ENCODE measurements at places on chromosomes 12 and 14.

GRCh38 chr12:42076976-42077375, 67.7 kb downstream of the GXYLT1 start:
- no peak for DNase-seq

GRCh38 chr14:102940729-102941362, 18.4 kb downstream of the AMN start:
- no peak for DNase-seq

GRCh38 chr14:81464253-81465002, 64.3 kb upstream of the STON2 start:
- DNase-seq: peak; percentile 66

DNA sequence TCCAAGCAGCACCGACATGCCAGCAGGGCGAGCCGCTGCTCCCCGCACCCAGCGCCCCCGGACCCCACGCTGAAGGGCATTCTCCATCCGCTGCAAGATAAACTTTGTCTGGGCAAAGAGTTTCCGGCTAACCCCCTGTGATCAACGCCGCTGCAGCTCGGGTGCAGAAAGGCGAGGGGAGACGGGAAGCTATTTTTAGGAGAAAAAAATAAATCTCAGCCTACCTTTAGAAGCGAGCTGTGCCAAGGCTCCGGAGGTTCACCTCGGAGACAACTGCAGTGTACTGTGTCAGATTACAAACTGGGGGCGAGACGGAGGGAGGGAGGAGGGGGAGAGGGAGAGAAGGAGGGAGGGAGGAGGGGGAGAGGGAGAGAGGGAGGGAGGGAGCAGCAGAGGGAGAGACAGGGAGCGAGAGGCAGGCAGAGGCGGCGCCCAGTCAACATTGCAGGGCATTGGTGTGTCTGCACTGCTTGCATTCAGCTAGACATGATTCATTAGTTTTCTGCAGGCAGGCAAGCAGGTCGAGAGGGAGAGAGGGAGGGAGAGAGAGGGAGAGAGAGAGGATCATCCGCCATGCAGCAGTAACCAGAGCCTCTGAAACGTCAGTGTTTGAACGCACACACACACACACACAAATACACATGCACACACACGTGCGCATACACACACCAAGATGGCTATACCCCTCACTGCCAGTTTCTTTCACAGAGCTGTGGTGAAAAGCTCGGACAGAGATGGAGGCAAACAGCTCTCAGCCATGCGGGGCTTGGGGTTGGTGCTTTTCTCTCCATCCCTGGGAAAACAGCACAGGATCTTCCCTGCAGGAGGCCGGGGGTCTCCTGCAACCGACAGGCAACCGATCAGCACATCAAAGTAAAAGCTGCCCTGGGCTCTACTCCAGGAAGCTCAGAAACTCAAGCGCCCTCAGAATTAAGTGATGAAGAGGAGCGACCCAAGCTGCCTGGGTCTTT, at the start of gene RIMBP2:
RIMBP2 (minus strand) TSS at position 302 of the 971 bp plus-strand sequence. CDS start 237,286 bp downstream, outside the sequence.
- DNase-seq: no peak

GRCh38 chr14:100201701-100202100, 37.2 kb upstream of the YY1 start:
- no peak for DNase-seq

DNA sequence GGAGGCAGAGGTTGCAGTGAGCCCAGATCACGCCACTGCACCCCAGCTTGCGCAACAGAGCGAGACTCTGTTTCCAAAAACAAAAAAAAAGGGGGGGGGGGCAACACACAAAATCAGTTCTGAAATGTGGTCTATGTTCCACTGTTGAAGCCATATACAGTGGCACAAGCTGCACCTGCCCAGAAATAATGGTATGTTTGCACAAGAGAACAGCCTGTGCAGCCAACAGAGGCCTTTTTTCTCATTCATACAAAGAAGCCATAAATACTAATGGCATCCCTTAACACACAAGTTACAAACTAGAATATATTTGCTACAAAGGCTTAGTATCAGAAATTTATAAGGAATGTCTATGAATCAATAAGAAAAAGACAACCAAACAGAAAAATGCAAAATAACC, 37.1 kb downstream of the ITPR2 start:
- no peak for DNase-seq

- DNase-seq: no peak
These were observed 33.9 kb upstream of the POC1B start for GRCh38 chr12:89559753-89560152.

DNA sequence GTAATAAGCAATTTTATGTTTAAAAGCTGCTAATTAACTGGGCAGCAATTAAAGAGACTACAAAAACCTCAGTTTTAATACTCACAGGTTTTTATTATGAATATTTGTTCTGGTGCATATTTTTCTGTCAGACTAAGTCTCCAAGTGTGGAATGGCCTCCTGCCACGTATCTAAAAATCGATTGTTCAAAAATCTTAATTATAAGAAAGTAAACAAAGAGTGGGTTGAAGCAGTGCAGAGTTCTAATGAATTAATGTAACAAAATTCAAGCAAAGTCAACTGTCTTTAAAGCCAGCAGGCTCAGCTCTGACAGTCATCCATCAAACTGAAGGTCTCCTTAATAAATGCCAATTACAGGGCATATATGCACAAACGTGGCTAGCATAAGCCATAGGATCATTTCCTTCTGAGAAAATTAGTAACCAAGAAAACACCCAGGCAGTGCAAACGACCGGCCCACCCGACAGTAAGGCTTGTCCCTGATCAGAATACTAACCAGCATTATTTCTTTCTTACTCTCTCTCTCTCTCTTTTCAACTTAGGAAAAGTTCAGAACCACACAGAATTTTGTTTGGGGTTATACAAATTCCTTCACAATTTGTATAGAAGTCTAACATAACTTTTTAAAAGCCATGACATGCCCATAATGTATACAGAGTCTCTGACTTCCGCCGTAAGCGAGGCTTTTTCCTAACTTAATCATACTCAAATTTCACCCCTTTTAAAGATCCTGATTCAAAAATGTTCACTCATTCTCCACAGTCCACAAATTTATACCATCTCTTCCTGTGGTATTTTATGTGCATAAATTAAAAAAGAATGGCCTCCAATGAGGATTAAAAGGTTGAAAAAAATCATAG, 83.8 kb downstream of the SLC25A21 start:
- DNase-seq: no peak

- DNase-seq: peak; percentile 100
These were observed 26.9 kb upstream of the LGALS3 start for GRCh38 chr14:55102141-55102621.

DNA sequence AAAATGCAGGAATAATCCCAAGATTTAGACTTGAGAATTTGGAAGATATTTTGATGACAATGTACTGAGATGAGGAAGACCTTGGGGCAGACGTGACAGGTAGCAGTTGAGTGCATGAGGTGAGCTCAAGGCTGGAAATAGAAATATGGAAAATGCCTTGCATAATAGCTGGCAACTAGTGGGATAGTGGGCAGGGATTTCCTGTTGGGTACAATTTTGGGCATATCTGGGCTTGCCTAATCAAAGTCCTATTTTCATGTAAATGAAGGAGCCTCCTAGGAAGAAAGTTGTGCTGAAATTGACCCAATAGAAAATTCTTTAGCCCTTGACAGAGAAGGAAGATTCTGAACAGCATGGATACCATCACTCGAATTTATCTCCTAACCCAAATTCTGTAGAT, 6.4 kb upstream of the GLIPR1 start:
- no peak for DNase-seq

DNA sequence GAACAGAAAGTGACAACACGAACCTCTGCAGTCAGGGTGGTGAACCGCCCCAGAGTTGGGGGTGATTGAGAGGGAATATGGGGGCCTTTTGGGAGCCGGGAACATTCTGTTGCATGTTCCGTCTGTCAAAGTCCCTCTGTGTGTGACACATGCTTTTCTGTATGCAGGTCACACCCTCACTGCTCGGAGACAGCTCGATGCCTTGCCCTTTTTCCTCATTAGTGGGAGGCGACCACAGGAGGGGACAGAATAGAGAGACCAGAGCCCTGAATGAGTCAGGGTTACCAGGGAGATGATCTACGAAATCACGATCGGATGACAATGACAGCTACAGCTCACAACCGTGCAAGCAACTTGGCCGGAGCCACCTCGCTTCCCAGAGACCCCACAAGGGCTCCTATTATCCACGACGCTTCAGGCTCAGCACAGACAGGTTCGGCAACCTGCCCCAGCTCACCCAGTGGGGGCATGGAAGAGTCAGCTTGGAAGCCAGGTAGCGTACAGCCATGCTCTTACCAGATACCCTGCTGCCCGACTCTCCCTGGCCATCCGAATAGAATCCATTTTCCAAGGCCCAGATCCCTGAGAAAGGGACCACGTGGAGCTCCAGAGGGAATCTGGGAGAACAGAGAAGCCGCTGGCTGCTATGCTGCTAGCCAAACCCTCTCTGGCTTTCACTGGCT, 38.8 kb downstream of the TESC start:
- DNase-seq: no peak

DNA sequence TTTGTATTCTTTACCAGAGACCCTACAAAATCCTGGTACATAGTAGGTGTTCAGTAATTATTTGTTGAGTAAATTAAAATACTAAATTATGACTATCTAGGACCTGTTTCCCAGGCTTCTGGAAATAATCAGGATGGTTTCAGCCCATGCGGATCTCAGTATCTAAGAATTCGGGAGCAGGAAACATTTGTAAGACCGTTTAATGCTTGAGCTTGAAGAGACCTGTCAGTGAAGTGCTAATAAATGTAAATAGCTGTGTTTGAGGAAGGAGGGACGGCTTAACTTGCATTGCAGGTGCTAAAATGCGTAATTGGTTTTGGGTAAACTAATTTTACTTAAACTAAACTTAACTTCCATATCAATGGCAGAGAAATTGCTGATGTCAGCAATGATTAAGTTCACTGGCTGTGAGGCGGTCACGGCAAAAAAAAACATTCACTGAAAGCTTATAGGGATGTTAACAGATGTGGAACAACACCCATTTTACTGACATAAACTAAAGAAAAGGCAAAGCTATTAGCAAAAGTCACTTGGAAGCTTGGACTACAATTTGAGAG, 28.6 kb upstream of the AEBP2 start:
- DNase-seq: no peak

DNA sequence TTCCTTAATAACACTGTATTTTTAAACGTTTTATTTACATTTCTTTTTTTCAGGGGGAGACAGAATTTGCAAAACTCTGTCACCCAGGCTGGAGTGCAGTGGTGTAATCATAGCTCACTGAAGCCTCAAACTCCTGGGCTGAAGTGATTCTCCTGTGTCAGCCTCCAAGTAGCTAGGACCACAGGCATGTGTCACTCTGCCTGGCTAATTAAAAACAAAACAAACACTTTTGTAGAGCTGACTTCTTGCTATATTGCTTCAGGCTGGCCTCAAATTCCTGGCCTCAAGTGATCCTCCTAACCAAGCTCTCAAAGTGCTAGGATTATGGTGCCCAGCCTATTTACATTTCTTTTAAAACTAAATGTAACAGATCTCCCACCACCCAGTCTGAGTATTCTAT, 12.7 kb downstream of the CPSF6 start:
- DNase-seq: peak; percentile 41

- DNase-seq: no peak
These were observed 35.9 kb downstream of the PLEKHA5 start for GRCh38 chr12:19165451-19165850.

GRCh38 chr12:48286665-48287064, 64.1 kb downstream of the ZNF641 start:
- peak; percentile 11 for DNase-seq

DNA sequence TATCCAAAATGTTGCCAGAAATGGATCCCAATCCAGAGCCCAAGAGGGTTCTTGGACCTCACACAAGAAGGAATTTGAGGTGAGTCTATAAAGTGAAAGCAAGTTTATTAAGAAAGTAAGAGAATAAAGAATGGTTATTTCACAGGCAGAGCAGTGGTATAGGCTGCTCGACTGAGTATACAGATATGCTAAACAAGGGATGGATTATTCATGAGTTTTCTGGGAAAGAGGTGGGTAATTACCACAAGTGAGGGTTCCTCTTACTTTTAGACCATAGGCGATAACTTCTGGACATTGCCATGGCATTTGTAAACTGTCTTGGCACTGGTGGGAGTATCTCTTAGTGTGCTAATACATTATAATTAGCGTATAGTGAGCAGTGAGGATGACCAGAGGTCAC, 73.6 kb downstream of the ETNK1 start:
- DNase-seq: no peak

- no peak for DNase-seq
These were observed 92.9 kb upstream of the MAX start for GRCh38 chr14:65195042-65195719.

- DNase-seq: no peak
These were observed 167.1 kb downstream of the TTC7B start for GRCh38 chr14:90649083-90649482.

DNA sequence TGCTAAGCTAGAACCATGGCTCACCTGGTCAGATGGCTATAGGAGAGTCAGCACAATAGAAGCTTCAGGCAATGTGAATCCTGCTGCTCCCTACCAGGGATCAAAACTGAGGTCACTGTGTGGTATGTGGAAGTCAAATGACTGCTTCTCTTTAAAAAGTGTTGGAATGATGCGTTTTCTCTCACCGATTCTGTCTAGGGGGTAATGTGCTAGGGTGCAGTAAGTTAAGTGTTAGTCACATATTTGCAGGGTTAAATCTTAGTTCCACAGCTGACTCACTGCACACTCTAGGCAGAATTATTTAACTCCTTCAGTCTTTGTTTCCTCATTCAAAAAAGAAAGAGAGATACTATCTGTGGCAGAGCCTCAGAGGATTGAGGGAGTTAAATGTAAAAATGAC, 696.6 kb downstream of the DIO2 start:
- DNase-seq: peak; percentile 54

GRCh38 chr12:25052914-25053211, 104.0 kb upstream of the BCAT1 start:
- DNase-seq: no peak

DNA sequence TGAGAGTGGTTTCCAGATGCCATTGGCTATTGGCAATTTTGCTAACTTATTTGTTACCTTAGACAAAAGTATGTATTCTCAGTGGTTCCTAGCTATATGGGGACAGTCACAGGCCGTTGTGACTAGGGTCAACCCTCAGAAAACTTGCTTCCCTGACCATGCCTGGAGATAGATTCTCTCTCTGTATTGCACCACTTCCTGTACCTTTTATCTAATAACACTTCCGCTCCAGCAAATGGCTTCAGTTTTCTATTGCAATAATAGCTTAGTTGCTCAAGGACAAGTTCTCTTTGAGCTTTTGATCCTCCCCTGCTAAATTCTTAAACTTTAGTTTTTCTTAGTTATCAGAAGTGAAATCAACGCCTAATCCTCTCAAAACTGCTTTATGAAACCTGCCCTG, 338.0 kb downstream of the RMST start:
- no peak for DNase-seq

All from fibroblast of mammary gland (primary cell).